HTR-8/SVneo (cell line): ENCODE measurements at places on chromosomes 1 and 21.

DNA sequence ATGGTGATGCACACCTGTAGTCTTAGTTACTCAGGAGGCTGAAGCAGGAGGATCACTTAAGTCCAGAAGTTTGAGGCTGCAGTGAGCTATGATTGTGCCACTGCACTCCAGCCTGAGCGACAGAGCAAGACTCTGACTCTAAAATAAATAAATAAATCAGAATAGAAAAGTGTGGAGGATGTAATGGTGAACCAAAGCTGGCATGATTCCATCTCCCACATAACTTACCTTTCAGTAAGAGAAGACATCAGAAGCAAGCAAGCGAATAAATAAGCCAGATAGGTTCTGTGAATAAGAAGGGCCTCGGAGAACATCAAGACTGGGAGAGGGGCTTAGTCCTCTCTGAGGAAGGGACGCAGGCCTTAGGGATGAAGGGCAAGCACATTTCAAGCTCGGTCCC, 59.5 kb downstream of the TOMM20 start:
- no peak for DNase-seq

DNA sequence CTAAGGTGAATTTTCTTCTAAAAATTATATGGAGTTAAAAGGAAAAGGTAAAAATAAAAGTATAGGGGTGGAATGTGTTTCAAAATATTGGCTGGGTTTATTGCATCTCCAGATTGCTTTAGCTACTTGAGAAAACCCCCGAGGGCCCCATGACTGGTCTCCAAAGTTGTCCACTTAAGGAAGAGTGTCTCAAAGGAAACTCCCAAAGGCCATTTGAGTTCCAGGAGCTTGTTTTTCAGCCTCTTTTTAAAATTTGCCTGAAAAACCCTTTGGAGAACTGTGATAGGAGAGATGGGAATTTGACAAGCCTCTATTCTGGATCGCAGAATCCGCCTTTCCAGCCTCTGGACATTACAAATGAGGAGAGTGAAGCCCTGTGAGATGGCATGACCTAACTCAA, 225.6 kb downstream of the ZNF326 start:
- DNase-seq, result no peak

DNA sequence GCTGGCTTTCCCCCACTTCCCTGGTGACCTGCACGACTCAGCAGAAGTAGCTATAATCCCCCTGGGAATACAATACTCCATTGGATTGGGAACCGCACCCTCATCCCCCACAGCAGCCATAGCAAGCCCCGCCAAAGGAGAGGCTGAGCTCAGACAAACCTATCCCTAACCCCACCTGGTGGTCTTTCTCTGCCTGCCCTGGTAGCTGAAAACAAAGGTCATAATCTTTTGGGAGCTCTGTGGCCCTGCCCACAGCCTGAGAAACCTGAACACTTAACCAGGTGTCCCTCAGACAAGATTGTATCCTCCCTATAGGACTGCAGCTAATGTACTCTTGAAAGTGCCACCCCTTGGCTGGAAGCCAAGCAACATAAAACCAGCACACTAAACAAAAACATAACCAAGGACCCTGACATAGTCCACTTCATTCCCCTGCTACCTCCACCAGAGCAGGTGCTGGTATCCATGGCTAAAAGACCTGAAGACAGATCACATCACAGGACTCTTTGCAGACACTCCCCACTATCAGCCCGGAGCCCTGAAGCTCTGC, 71.6 kb upstream of the RUNX1 start:
- DNase-seq, result no peak

- no peak for DNase-seq
These were observed 27.0 kb upstream of the REG4 start for GRCh38 chr1:119838236-119838635.

DNA sequence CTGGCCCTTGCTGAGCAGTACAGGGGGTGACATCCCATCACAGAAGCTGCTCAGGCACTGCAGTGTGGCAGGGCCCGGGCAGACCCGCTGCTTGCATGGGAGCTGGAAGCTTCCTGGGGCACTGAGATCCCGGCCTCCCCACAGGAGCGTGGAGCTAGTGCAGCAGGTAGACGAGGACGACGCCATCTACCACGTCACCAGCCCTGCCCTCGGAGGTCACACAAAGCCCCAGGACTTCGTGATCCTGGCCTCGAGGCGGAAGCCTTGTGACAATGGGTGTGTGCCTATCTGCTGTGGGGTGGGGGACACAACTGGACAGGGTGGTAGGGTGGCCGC, 16.4 kb downstream of the FAM151A start:
- DNase-seq, result no peak

DNA sequence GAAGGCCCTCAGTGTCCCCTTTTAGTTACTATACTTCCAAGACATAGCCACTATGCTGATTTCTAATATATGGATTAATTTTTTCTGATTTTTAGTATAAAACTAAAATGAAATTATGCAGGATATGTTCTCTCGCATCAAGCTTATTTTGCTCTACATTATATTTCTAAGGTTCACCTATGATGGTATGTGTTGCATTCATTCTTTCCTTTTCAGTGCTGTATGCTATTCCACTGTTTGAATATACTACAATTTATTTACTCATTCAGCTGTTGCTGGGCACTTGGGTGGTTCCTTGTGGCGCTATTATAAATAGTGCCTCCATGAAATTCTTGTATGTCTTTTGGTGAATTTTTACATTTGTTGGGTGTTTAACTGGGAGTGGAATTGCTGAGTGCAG, 230.3 kb downstream of the ATG4C start:
- DNase-seq, result no peak

DNA sequence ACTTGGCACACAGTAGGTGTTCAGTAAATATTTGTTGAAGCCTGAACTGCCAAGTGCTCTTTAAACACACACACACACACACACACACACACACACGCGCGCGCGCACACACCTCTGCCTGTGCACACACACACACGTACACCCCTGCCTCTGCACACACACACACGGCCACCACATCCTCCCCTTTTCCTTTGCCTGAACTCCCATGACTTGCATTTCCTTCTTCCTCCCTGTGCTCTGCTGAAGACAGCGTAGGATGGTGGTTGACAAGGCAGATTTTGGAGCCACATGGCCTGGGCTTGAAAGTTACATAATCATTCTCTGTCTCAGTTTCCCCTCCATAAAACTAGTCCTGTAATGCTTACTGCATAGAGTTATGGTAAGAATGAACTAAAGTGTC, 712.3 kb downstream of the PTPRU start:
- DNase-seq, result no peak

DNA sequence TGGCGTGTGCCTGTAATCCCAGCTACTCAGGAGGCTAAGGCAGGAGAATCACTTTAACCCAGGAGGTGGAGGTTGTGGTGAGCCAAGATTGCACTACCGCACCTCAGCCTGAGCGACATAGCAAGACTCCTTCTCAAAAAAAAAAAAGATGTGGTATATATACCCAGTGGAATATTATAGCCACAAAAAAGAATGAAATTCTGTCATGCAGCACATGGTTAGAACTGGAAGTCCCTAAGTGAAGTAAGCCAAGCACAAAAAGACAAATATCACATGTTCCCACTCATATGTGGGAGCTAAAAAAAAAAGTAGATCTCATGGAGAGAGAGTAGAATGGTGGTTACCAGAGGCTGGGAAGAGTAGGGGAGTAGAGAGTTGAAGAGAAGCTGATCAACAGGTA, 18.7 kb downstream of the PSMB4 start:
- DNase-seq, result no peak

DNA sequence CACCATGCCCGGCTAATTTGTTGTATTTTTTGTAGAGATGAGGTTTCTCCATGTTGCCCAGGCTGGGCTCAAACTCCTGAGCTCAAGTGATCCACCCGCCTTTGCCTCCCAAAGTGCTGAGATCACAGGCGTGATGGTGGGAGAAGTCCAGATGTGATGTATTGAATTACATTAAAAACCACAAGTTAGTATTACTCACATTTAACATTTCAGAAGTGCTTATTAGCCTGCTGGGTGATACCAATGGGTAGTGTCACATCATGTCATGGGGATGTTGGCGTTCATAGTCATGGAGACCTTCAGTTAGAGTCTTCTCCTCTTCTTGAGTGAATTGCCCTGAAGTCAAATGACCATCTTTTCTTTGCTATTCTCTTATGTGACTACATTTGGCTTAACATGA, 63.6 kb upstream of the VAMP3 start:
- DNase-seq, result no peak

- no peak for DNase-seq
These were observed 63.6 kb downstream of the NIBAN1 start for GRCh38 chr1:184910691-184911091.

GRCh38 chr21:34582506-34583150, 32.3 kb downstream of the RCAN1 start:
- peak; percentile 68 for DNase-seq

GRCh38 chr1:235951661-235952060, 85.0 kb upstream of the LYST start:
- no peak for DNase-seq

- no peak for DNase-seq
These were observed 670 bp downstream of the RAB3B start for GRCh38 chr1:51989582-51990477.

DNA sequence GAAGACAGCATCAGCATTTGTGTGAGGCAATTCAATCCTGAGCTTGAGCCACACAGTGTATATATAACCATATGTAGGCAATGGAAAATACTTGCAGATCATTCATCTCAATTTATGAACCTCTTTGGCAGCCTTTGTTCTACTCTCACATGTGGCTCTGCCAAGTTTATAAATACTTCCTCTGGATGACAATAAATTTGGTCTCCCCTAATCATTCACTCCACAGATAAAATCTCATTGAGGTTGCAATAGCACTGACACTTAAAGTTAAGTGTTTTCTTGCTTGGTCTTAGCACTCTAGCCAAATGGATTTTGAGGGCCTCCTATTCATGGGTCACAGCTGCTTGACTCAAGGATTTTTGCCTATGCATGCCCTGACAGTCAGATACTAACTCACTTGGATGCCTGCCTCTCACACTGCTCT, 136.6 kb upstream of the VANGL1 start:
- DNase-seq, result no peak

DNA sequence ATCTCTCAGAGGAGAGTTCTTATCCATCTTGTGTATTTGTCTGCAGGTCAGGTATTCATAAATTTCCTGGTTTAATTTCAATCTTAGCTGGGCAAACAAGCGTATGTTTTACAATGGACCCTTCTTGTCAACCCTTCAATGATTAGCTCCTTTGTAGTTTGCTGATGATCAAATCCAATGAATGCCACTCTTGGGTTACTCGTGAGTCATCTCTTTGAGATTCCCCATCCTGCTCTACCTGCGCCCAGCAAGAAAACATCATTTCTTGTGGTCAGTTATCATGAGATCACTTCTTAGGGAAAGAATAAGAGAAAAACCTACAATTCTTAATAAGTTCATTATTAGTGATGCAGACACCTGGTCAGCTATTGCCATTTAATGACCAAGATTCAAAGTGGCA, 572.3 kb upstream of the PKN2 start:
- no peak for DNase-seq

DNA sequence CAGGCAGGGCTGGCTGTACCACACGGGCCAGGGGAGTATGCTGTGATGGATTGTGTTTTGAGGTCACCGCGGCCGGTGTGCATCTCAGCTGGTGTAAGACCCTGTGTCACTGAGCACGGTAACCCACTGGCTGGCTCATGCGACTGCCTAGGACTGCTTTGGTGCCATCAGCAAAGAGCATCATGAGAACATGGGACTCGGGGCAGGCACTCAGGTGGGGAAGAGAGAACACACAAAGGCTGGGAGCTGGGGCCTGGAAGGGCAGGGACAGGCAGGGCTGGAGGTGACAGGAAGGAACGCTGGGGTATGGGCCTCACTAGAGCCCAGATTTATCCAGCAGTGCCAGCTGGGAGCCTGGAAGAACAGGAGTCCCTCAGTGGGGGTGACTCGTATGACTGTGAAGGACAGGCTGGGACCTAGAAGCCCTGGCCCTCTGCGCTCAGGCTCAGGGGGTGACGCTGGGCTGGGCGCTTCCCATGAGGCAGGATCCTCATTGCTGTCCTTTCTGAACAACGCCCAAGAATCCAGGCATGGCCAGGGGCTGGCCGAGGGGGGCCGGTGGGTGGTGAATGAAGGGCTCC, 210.4 kb upstream of the VAMP3 start:
- DNase-seq, result no peak

DNA sequence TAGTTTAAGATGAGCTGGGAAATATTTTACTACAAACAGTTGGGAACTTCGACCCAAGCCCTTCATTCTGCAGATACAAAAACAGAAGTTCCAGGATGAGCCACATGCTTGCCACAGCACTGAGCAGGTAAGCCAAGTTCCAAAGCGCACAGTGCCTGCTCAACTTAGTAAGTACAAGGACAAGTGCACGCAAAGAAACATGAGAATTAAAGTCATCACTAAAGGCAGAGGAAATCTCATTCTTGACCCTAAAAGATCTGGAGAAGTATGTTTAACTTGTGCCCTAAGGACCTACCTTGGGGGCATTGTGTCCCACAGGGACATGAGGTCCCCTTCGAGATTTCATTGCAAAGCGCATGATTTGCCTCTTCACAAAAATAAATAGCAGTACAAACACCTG, 1.2 kb upstream of the UBAP2L start:
- DNase-seq, result no peak

DNA sequence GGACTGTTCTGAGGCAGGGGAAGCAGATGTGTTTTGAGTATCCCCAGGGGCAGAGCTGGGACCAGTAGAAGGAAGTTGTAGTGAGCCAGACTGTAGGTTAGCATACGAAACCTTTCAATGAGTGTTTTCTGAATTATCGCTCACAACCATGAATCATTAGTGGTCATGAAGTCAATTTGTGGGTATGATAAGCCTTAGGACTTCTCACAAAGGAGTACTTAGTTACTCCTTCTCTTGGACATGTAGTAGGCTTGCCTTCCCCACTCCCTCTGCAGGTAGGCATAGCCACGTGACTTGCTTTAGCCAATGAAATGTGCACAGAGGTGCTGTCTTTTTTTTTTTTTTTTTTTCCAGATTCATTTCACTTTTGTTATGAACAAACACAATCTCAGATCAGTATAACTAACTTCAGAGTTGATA, 23.9 kb upstream of the FAAH start:
- DNase-seq, result no peak

DNA sequence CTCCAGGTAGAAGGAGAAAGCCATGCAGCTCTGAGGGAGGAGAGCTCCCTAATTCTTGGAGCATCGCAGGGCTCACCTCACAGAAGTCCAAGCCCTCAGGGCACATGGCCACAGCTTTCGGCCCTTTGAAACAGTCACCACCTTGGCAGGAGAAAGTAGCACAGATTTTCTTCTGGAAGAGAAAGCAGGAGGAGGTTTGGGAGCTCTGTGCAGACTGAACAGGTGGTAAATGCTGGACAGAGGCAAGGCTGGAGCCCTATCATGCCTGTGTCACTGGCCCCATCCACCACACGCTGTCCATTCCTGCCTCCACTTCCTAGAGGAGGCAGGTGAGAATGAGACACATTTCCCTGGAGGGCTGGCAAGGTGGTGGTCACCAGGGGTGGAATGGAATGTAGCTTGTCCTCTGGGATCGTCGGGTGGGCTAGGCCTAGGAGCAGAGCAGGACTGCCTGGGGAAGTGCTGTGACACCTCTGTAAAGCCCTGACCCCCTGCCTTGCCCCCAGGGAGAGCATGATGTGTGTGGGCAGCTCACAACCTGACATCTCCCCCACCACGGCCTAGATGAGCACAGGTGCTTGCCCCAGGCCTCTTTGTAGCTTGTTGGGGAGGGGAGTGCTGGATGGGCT, 2.8 kb upstream of the INPP5B start:
- no peak for DNase-seq

GRCh38 chr1:160548183-160548582, 25.1 kb upstream of the SLAMF6 start:
- DNase-seq, result no peak
